ENCODE measurements at places on chromosomes 11 and 22. TPM values are rescaled to one million over a fixed set of nuclear protein-coding genes. Genes with fewer than 3 reads are reported as not detected.

OR8D4 gene
- not detected for total RNA-seq

TRIM64 gene
- not detected for total RNA-seq

MMP10 gene
- total RNA-seq, result not detected

IPO7 gene
- 114 TPM for total RNA-seq

OR8J3 gene
- not detected for total RNA-seq

APLNR gene
- not detected for total RNA-seq

GRCh38 chr11:83545494-83546260, 259.5 kb upstream of the CCDC90B start:
- no peak for DNase-seq

PDGFB gene
- 16.8 TPM for total RNA-seq

DNA sequence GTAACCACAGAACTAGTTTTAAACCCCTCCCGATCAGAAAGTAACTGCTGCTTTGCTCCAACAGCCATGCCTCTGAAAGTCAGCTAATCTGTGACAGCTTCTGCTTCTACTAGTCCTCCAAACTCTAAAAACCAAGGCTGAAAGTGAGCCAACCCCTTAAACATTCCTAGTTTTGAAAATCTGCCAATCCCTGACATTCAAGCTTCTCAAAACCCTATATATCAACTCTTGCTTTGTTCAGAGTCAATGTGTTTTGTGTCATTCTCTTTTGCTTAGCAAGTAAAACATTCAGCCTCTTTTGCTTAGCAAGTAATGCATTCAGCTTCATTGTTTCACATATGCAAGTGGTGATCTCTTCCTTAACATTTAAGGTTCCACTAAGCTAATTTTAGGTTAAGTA, 56.9 kb downstream of the ATG16L2 start:
- no peak for DNase-seq

CENPM gene
- 7.2 TPM for total RNA-seq

DNA sequence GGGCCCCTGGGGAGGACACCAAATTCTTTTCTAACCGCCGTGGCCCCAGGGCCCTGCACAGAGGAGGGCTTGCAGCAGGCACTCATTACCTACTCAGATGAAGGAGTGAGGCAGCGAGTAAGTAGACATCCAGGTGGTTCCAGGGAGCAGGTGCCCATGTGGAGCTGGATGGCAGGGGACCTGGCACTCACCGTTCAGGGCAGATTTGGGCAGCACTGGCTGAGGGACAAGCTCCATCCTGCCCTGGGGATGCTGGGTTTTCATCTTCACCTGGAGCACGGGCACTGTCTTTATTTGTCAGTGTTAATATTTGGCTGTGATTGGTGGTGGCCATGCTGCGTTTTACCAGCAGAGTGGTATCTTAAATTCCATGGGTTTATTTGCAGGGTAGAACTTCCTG, 1182.7 kb downstream of the BRD1 start:
- DNase-seq, result no peak
